Glutamatergic neuron (in vitro differentiated cells): ENCODE measurements at places on chromosomes 12 and 14.

DNA sequence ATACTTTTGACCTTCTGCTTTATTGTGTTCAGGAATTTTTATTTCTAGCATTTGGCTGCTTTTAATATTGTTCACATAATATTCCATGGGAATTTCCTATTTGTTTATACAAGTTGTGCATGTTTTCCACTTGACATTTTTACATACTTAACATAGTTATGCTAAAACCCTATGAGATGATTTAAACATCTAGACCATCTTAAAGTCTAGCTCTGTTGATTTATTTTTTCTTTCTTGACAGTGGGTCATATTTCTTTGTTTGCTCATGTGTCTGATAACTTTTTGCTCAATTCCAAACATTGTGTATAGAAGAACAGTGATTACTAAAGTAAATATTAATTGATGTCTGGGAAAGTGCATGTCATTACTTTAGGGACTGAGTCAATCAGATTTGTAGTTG is 202.1 kb upstream of the PDZRN4 start:
- DNase-seq: no peak

DNA sequence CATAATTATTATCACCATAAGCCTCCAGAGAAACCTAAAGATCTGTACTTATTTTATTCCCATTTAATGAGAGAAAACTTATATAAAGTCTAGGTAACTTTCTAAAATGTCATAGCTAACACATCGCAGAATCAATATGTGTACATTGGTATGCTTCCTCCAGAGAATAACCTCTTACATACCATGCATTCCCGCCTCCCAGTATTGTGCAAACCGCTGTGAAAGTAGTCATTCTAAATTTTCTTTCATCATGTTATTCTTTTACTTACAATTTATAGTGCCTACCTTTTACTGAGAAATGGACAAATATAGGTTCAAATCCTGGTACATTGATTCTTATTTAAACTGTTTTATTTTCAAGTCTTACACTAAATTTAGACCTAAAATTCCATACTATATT is 463.4 kb downstream of the LRFN5 start:
- DNase-seq: no peak

GRCh38 chr14:33510063-33510481 is 440.8 kb downstream of the EGLN3 start:
- DNase-seq: no peak

GRCh38 chr12:87985069-87985675 is 44.0 kb downstream of the C12orf50 start:
- no peak for DNase-seq

- no peak for DNase-seq
Observed at GRCh38 chr14:55477680-55478079, 37.3 kb upstream of the TBPL2 start.

- no peak for DNase-seq
Observed at GRCh38 chr12:74775276-74775675, 237.6 kb downstream of the ATXN7L3B start.

DNA sequence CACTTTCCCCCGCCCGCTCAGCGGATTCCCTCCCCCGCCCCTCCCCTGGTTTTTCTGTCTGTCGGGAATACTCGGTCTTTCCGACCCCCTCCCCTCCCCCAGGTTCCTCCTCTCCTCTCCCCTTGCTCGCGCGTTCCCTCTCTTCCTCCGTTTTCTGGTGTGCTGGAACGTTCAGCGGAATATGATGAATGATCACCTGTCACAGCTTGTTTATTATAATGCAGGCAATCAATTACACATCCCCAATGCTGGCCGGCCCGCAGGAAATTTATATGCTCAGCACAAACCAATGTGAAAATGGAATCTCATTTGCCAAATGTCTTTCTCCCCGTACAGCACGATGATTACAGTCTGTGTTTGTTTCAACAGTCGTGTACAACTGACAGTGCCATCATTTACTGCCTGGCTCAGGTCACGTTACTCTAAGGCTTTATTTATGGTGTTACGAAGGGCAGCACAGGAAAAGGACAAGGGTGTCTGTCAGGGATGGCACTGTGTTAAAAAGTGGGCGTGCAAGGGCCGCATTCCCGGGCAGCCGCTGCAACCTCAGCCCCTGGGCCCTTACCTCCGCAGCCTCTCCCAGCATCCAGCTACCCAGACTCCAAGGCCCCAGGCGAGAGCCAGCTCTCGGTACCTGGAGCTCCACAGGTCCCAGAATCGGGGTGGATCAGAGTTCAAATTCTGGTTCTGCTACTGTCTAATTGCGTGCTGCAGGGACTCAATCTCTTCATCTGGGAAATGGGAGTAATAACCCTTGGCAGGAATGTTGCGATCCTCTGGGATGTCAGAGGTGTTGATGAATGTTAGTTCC is 24.7 kb upstream of the MAP1LC3B2 start:
- DNase-seq: peak; percentile 30

- DNase-seq: no peak
Observed at GRCh38 chr12:1302201-1302870, 292.0 kb downstream of the FBXL14 start.

GRCh38 chr12:96985515-96986362 is 78.7 kb downstream of the NEDD1 start:
- peak; percentile 46 for DNase-seq

GRCh38 chr12:80679346-80680131 is 27.9 kb upstream of the MYF6 start:
- no peak for DNase-seq

DNA sequence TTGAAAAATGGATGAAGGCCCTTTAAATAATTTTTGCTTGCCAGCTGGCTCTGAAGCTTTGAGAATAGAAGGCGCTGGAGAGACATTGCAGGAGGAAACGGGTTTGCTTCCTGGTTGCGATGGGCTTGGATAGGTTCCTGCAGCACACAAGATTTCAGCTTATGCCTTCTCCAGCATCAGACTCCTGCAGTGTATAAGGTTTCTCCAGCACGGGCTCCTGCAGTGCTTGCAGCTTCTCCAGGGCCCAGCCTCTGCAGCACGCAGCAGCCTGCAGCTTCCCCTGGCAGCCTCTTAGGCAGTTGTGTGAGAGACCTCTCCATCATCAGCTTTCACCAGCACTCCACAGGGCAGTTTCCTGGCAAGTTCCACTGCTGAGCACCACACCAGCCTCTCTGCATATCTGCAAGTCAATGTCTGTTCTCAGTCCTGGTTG is 78.7 kb upstream of the ZDHHC17 start:
- DNase-seq: peak; percentile 22

DNA sequence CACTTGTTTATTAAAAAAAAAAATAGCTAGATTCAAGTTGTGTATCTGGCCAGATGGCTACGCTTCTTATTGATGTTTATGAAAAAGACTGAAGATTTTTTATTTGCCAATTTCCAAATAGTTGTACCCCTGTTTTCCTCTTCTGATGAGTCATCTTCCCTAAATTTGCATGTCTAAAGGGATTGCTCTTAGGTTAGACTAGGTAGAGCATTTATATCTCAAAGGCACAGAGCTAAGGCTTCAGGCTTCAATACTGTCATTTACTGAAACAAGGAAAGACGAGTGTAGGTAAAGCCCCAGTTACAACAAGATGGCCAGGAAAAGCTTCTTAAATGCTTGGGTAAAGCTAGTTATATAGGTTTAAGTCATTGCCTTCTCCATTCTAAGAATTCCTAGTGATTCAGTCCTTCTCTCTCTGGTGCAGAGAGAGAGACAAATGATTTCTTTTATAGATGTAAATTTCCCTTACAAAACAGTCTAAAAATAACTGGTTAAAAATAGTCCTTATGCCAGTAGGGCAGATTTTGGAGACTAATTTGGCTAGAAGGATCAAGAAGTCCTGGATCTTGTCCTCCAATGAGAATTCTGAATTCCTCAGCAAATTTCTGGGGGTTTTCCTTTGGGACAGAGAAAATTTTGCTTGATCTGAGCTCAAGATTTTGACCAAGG is 26.1 kb downstream of the LEMD3 start:
- no peak for DNase-seq

- DNase-seq: no peak
Observed at GRCh38 chr12:75862692-75863471, 168.7 kb downstream of the PHLDA1 start.

DNA sequence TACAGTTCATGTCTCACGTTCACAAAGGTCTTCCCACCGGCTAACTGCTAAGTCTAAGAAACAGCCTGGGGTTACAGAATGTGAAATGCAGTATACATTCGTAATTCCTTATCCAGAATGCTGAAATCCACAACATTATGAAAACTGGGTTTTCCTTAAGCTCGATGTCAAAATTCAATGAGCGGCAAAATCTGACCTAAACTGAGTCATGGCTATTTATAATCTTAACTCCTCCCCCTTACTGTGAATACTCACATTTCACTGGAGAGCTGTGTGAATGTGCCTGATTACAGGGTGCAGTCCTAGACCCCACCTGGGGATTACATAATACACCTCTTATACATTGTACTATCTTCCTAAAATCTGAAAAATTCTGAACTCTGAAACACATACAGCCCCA is 35.3 kb downstream of the STX2 start:
- no peak for DNase-seq

GRCh38 chr12:58521796-58522195 is 398.5 kb downstream of the LRIG3 start:
- DNase-seq: no peak

DNA sequence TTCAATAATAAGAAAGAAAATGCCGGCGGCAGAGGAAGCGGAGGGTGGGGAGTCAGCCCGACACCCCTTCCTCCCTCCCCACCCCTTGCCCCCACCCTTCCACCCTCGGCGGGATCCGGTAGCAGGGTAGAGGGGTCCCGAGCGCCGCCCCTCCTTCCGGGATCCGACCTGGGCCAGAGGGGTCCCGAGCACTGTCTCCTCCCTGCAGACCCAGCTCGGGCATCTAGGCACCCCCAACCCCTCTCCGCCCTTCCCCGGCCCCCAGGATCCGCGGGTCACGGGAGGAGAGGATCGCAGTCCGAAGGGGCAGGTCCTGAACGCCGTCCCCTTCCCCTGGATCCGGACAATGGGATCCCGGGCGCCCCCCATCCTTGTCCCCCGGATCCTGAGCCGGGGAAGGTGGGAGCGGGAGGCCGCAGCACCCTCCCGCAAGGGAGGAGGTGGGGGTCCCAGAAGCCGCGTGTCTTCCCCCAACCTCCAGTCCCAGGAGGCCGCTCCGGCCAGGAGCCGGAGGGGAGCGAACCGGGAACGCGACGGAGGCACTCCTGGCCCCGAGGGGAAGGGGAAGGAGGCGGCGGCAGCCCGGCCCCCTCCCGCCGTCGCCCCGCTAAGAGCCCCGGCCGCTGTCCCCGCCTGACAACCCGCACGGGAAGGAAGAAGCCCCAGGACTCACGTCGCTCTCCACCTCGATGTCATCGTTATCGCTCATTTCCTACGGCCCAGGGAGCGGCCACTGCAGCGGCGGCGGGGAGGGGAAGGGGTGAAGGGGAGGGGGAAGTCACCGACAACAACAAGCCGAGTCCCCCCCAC is 481 bp downstream of the MAX start:
- DNase-seq: peak; percentile 38

GRCh38 chr14:104660597-104660996 is 28.8 kb upstream of the INF2 start:
- DNase-seq: no peak

DNA sequence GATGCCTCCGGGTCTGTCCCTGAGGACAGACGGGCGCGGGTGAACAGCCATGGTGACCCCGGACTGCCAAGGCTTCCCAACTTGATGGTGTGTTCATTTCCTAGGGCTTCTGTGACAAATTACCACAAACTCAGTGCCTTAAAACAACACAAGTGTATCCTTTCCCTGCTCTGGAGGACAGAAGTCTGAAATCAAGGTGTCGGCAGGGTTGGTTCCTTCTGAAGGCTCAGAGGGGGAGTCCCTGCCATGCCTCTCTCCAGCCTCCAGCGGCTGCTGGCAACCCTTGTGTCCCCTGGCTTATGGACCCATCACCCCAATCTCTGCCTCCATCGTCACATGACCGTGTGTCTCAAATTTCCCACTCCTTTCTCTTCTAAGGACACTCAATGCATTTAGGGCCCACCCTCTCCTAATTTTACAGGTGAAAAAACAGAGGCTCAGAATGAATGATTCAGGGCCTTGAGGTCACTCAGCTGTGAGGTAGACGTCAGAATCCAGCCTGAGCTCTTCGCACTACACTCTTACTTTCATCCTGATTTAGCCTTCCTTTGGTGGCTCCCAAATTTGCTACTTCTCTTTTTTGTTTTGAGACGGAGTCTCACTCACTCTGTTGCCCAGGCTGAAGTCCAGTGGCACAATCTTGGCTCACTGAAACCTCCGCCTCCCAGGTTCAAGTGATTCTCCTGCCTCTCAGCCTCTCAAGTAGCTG is 45.4 kb downstream of the VCPKMT start:
- DNase-seq: no peak

- no peak for DNase-seq
Observed at GRCh38 chr14:76908834-76909233, 82.6 kb downstream of the LRRC74A start.

GRCh38 chr12:21825886-21826617 is 51.5 kb upstream of the KCNJ8 start:
- DNase-seq: no peak

DNA sequence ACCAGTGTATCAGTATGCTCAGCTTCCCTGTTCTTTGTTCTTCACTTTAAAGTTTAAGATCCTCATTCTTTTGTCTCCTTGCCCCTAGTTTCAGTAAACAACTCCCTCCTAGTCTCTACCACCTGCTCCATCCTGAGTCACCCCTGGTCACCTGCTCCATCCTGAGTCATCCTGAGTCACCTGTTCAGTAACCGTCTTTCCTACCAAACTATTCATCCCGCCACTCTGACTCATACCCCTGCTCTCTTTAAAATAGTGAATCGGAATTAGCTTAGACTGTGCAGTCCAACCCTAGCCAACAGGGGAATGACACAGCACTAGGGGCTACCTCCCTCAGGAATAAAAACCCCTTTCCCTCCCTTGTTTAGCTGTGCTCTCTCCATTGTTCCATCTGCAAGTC is 888.1 kb upstream of the MDGA2 start:
- DNase-seq: no peak

GRCh38 chr12:27521066-27521465 is 2.9 kb upstream of the PPFIBP1 start:
- no peak for DNase-seq

- DNase-seq: peak; percentile 76
Observed at GRCh38 chr12:119902084-119902509, 25.0 kb upstream of the CIT start.

DNA sequence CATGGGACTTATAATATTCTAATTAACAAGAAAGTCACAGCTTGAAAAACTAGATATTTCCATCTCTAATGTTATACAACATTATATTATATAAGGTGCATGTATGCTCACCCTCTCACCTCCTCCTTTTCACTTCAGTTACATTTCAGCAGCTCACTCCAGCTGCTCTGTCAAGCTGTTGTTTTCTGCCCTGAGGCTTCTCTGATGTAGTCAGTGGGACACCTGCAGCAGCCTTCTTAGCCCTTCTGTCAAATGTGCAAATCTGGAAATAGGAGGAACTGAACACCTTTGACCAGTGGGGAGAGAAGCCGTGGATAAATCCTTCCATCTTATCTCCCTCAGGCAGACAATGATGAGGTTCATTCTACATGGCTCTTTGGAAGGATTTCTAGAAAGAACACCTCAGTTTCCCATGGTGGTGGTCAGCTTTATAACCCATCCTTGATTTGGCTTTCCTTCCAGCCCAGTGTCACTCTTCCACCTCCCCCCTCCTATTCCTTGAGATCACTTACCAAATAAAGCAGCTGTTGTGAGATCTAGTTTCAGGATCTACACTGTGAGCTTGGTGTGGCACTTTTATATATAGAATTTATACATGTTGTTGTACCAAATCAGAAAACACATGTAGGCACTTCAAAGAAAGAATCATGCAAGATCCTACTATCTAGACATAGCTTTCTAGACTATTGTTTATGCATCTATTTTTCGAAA is 79.6 kb upstream of the STK38L start:
- peak; percentile 29 for DNase-seq
